ENCODE measurements at places on chromosomes 4 and X.
A peak's percentile ranks its signal among the peaks of the same experiment; 100 is the strongest.

DNA sequence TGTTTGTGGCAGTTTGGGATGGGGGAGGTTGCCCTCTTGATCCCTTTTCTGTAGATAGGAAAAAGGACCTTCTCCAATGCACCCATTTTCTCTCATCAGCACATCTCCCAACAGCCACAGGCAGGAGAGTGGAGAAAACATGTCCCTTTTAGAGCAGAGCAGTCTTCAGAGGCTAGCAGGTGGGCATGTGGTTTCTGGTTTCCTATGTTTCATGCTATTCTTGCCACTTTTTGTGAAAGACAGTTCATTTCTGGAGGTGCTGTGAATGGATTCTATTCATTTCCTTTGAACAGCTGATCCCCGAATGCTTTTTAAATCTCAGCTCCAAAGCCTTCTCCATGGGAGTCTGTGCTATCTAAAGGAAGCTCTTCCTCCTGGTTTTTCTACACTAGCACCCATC, 18.9 kb downstream of the RASL11B start:
- DNase-seq: no peak

- DNase-seq: no peak
Measured at GRCh38 chr4:98746530-98746929, 88.1 kb upstream of the TSPAN5 start.

DNA sequence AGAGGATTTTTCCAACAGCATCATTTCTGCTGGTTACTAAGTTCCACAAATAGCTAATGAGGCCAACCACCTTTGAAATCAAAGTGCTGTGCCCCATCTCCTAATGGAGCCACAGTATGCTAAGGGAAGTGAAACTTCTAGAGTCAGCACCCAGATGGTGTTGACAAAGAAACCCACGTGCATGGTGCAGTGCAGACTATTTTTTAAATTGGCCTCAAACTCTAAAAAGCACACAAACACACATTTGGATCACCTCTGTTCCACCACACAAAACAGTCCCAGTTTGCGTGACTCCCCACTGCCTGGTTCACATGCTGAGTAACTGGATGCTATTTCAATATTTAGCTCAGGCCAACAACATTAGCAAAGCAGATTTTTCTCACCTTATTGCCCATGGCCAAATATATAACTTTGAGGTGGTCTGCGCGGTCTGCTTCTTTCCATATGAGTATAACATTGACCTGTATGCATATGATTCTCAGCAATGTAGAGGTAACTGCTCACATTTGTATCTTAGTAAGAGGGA, 69.9 kb downstream of the AMELX start:
- DNase-seq: no peak

GRCh38 chrX:83345298-83345697, 162.8 kb upstream of the POU3F4 start:
- no peak for DNase-seq

- no peak for DNase-seq
Measured at GRCh38 chr4:85734424-85734831, 259.5 kb downstream of the ARHGAP24 start.

DNA sequence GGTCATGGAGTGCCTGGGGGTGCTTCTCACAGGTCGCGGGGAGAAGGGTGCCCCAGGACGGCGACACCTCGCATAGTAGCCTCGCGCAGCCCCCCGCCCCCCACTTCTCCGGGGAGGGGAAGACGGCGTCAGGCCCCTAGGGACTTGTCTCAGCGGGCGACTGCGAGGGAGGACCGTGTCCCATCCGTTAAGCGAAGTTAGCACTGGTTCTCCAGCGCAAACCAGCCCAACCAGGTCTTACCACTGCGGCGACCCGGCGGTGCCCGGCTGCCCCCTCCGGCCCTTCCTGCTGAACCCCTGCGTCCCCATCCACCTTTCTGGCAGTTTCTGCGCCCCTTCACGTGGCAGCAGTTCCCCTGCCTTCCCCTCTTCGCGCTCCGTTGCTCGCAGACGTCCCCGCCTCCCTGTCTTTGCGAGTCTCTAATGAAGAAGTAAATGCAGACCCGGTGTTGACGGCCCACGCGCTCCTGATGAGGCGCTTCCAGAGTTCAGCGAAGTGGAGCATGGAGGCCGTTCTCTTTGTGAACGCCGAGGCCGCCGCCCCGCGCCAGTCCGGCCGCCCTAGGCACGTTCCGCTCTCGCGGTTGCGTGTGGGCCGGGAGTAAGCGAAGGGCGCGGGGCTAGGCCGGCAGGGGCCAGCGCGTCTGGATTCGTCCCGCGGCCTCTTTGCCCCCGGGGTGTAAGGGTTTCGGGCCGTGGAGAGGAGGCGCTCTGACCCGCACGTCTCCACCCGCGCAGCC, 3.0 kb downstream of the SLIT2 start:
- peak; percentile 68 for DNase-seq

- DNase-seq: no peak
Measured at GRCh38 chrX:120791013-120791643, 84.5 kb downstream of the CT47B1 start.

- no peak for DNase-seq
Measured at GRCh38 chr4:141220271-141220670, 424 bp upstream of the ZNF330 start.

GRCh38 chr4:128940971-128941370, 131.5 kb downstream of the JADE1 start:
- no peak for DNase-seq

GRCh38 chr4:24544208-24544988, 40.0 kb downstream of the DHX15 start:
- no peak for DNase-seq

DNA sequence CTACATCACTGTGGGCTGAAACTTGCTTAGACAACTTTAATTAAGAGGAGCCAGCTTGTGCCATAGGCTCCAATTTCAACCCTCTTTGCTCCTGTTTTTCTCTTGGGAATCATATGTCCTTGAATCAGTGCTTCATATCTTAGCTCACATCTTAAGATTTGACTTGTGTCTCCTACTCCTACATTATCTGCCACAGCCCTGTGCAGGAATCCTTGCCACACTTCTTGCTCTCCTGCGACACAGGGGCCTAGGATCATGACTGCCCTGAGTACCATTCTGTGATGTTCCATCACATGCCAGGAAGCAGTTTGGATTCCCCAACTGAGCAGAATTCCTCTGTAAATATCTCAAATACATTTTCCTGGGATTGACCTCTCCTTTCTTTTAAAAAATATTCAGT, 36.4 kb downstream of the ARSJ start:
- no peak for DNase-seq

GRCh38 chrX:131271274-131271673, 17.8 kb downstream of the IGSF1 start:
- no peak for DNase-seq

- DNase-seq: no peak
Measured at GRCh38 chrX:9282325-9282724, 182.5 kb upstream of the TBL1X start.

DNA sequence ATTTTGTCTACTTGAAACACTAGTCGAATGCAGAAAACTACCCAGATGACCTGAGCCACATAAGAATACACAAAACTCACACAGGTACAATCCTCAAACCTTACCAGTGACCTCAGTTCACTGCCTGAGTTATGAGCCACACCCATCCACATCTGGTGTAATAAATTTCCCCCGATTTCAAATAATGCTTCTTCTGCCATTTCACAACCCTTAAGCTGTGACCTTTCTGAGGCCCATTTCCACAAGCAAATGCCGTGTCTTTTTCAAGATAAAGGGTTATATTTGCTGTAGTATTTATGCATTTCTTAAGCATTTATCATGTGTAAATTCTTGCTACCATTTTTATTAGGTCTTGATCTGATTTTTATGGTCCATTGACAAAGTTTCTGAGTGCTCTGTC, 1.8 kb upstream of the ARHGEF38 start:
- no peak for DNase-seq

GRCh38 chrX:132918523-132918922, 39.9 kb downstream of the HS6ST2 start:
- no peak for DNase-seq

- no peak for DNase-seq
Measured at GRCh38 chr4:39521253-39521919, 5.9 kb downstream of the UGDH start.

DNA sequence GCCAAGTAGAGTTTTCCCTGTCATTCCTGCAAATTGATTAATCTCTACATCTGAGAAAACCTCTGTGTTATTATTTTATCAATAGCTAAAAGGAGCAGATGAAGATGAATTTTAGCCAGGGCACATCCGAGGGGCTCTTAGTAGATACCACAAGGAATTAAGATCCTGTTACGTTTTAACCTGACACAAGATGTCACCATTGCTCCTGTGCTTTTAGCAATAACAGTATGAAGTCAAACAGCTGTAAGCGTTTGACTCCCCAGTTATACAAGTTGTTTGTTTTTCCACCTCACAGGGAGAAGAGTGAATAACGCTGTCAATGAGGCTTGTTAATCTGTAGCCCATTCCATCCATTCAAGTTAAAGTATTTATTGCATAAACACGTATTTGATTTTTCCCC, 76.0 kb upstream of the AP1S2 start:
- DNase-seq: no peak

- no peak for DNase-seq
Measured at GRCh38 chrX:107167163-107167921, 38.9 kb downstream of the NUP62CL start.

DNA sequence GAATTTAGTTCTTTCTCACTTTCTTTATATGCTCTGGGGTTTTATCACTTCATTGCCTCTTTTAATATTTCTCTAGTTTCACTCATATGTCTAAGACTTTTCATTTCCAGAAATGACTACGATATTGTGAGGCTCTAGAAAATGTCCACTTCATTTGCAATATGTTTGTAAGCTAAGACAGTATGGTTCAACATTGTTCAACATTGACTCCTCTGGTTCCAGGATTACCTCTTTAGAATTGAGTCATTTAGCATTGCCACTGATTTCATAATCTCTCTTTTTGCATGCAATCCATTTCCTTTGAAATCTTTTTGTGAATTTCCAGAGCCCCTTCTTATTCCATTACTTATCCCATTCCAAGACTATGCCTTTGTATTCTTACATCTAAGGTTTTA, 32.3 kb downstream of the BBS12 start:
- DNase-seq: no peak

GRCh38 chr4:39587881-39588280, 50.8 kb downstream of the SMIM14 start:
- no peak for DNase-seq

- peak; percentile 80 for DNase-seq
Measured at GRCh38 chr4:168585168-168586091, 88.6 kb downstream of the PALLD start.

- DNase-seq: no peak
Measured at GRCh38 chrX:72296991-72297390, 8.7 kb downstream of the CITED1 start.

DNA sequence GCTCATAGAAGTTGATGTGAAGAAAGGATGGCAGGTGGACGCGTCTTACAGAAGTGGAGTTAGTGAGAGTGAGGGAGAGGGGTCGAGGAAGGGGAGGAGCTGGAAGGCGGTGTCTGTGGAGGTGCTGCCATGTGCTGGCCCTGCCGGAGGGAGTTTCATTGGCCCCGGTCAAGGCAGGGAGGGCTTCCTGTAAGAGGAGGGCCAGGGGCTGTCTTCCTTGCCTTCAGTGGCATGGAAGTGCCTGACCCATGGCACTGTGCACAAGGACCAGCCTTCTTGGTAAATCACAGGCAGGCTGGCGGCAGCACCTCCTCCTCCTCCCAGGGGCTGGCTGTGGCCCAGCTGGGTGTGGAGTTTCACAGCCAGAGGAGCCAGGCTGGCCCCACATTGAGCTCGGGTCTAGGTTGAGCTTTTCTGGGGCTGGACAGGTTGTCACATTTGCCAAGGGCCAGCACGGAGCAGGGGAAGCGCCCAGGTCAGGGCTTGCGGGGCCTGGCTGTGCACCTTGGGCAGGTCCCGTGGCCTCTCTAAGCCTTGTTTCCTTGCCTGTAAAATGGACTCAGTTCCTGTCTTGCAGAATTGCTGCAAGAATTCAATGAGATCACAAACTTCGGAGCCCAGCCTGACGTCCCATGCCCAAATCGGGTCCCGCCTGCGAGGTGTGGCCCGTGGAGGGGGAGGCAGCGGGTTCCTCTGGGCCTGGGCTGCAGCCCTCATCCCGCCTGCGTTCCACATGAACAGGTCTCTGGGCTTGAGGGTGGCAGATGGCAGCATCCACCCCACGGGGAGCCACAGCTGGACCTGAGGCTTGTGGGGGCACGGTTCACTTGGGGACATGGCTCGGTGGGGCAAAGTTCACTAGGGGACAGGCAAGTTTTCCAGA, 7.0 kb downstream of the HTRA3 start:
- no peak for DNase-seq

DNA sequence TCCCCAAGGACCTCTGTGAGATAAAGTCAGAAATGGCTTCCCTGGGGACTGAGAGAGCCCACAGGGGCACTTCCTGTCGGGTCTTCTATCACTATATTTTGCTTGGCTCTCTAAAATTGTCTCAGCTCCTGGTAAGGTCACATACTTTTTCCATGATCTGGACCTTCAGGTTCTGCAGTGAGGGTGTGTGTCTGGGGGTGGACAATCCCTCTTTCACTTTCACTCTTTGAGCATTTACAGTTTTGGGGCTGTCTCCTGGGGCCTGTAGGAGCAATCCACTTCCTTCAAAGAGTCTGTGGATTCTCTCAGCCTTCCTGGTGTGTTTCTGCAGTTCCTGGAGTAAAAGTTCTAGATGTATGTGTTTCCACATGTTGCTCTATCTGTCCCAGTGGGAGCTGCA, 335.7 kb downstream of the FSTL5 start:
- DNase-seq: no peak

DNA sequence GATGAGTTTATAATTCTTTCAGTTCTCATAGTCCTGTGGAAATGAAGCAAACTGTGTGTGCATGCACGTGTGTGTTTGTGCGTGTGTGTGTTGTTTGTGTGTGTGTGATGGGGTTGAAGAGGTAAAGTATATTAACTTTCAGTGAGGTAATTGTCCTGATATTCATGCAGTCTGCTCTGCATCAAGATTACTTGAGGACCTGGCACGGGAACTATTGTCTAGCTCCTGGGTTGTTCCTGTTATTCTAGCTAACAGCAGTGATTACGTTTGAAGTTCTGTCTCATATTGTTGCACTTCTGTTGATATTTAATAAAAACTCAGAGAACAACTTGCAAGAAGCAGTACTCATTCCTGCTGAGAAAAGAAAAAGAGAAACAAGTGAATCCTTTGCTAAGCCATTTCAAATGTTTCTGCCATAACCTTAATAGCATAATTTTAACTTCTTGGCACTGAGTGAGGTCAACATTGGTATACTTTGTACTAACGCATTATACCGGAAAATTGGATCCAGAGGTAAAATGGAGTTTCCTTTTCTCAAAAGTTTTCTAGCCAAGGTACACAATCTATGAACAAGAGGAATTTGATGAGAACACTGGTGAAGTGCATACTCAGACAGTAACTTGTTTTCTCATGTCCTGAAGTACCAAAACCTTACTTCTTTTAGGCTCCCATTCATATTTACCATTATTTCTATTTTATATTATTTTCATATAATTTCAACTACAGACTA, 113.2 kb downstream of the SPCS3 start:
- no peak for DNase-seq

DNA sequence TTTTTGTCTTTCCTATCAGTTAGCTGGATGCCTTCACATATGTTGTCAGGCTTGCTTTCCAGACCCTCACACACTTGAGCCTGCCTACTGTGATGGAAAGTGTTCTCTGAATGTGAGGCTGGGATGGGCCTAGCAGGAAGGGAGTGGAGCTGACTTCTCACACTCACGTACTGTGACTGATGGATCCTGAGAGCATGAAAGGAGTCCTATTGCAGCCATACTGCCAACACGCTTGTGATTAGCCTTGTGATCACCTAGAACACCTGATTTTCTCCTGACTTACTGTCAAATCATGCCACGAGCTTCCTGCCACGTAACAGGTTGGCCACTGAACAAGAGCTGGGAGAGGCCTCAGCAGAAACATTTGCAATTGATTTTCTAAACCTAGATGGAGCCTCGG, 49.9 kb downstream of the ACOX3 start:
- no peak for DNase-seq

- no peak for DNase-seq
Measured at GRCh38 chr4:66750273-66750672, 795.0 kb downstream of the CENPC start.
